ENCODE measurements at places on chromosomes 6 and 20.

DNA sequence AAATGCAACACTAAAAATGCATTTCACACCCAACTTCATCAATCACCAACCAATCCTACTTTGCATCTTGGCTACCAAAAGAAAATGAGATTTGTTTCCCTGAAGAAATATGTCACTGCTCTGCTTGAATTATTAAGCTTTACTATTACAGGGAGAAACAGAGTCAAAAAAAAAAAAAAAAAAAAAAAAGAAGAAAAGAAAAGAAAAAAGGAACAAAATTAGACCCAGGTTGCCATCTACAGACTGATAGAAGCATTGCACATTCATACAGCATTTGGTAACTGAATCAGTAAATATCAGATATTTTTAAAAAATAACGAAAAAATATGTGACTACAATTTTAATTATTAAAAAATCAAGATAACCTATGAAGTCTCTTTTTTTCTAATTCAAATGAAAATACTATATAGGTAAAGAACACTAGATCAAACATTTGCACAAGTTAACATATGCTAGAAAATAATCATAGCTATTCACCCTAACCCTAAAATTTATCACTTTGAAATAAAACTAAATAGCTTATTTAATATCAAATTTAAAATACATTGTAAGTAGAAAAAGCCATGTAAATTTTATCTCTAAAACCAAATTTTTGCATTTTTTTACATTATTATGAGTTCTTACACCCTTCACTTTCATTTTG, 83.3 kb downstream of the DCDC2 start:
- DNase-seq = peak; percentile 7

DNA sequence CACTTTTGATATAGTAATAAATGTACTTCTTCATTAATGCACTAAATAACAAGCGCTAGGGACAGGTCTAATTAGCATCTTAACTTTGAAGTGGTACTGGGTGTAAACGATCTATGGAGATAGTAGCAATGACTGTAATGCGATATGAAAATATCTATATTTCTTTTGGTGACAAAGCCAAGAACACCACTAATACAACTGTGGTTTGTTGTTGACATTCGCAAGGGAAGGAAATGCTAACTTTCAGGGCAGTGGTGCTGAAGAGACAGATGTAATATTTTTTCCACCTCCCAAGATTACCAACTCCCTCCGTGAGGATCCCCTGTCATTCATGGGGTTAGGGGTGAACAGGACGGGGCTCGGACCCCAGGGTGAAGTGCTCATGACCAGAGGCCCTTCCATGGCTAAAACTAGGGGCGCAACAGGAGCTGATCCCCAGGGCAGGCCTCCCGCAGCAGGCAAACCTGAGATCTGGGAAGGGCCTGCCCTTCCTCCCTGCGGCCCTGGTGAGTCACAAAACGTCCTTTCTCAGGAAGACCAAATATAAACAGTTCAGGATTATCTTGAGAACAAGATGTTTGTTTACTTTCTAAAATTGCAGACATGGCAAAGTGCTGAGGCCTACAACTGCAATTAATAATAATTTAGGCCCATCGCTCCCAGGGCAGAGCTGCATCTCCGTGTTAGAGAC, 65.0 kb upstream of the TOX2 start:
- DNase-seq = no peak

GRCh38 chr6:130967502-130968445, 95.3 kb downstream of the EPB41L2 start:
- DNase-seq = no peak

GRCh38 chr6:7073082-7073820, 34.5 kb upstream of the RREB1 start:
- DNase-seq = no peak

GRCh38 chr6:149855040-149855654, 9.0 kb downstream of the LRP11 start:
- DNase-seq = no peak

GRCh38 chr6:24761193-24761835, 13.4 kb upstream of the GMNN start:
- no peak for DNase-seq

- DNase-seq = no peak
These were observed 72.4 kb upstream of the TBC1D7 start for GRCh38 chr6:13400772-13401171.

GRCh38 chr6:111759331-111759835, 113.9 kb downstream of the FYN start:
- no peak for DNase-seq

DNA sequence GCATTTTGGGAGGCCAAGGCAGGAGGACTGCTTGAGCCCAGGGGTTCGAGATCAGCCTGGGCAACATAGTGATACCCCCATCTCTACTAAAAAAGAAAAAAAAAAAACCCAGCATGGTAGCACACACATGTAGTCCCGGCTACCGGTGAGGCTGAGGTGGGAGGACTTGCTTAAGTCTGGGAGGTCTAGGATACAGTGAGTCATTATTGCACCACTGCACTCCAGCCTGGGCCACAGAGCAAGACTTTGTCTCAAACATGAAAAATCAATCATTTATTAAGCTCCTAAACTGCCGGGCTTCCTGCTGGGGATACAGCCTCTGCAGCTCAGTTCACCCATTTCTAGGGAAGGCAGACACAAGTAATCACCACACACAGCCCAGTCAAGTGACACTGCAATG, 7.3 kb upstream of the USP45 start:
- no peak for DNase-seq

- no peak for DNase-seq
These were observed 45.1 kb downstream of the PTPRA start for GRCh38 chr20:2918096-2919049.

- DNase-seq = no peak
These were observed 26.1 kb upstream of the FANCE start for GRCh38 chr6:35426074-35426473.

- no peak for DNase-seq
These were observed 8.0 kb downstream of the EIF2S2 start for GRCh38 chr20:34104059-34104458.

- DNase-seq = no peak
These were observed 529.1 kb upstream of the CITED2 start for GRCh38 chr6:139903411-139904157.

DNA sequence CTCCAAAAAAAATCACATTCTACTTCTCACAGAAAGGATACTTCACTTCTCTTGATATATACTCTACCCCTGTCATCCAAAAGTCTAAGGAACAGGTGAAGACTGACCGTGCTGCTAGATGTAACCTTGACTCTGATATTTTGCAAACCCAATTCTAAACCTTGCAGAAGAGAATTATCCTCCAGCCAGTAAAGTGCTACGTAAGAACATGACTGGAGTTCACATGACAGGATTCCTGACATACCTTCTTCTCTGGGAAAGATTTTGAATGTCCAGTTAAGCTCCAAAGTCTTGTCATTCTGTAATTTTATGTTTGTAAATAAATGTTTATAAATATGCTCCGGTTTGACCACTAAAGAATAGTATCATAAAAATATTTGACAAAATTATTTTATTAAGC, 35.8 kb downstream of the BTBD9 start:
- no peak for DNase-seq

GRCh38 chr6:160131636-160132296, 10.2 kb downstream of the SLC22A1 start:
- DNase-seq = no peak

GRCh38 chr6:75947935-75948334, 124.5 kb downstream of the IMPG1 start:
- no peak for DNase-seq

DNA sequence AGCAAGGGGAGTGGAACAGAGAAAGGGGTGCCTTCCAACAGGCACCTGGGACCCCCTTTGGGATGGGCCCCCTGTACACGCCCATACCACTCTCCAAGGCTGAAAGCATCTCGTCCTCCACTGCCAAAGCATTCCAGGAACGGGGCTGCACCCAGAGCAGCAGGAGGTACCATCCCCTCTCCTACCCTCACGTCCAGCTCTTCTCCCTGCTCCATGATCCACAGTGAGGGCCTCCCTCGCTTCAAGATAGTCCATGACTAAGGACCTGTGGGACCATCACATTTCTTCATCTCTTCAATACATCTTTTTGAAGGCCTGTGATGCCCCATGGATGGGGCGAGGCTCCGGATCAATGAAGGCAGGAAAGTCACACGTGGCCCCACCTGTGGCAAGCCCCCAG, 209.9 kb downstream of the ANKRD60 start:
- no peak for DNase-seq

- DNase-seq = no peak
These were observed 404.1 kb upstream of the PLCB4 start for GRCh38 chr20:8664778-8665177.

DNA sequence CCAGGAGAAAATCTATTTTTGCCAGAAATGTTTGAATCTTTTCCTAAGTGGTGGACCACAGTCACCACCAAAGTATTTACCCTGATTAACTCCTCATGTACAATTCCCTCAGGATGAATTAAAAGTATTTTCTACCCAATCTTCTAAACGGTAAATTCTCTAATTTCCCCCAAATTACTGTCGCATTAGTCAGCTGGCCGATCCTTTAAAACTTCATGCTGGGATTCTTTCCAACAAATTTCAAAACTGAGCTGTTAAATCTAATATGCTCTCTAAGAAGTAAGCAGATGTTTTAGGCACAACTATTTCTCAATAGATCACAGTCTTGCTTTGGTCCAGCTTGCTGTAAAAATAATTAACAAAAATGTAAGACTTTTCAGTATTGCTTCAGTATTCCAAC, 447.2 kb downstream of the FRK start:
- DNase-seq = no peak

GRCh38 chr20:60467078-60467477, 508.9 kb downstream of the CDH26 start:
- DNase-seq = no peak

- DNase-seq = no peak
These were observed 86.8 kb downstream of the ZFP64 start for GRCh38 chr20:52104546-52105441.

DNA sequence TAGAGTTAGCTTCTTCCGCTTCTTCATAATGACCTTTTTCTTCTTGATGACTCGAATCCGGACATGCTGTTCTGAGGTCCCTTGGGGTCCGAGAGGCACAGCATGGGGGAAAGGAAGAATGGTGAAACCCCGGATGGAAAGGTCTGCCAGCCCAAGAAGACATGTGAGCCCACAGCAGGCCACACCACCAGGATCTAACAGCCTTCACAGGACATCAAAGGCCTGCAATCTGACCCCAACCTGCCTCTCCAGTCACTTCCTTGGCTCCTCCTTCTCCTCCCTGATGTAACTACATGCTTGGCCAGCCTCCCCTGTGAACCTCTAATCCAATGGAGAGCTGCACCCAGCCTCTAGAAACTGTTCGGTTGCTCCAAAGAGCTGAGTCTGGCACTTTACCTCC, 1.6 kb downstream of the CPXM1 start:
- no peak for DNase-seq

DNA sequence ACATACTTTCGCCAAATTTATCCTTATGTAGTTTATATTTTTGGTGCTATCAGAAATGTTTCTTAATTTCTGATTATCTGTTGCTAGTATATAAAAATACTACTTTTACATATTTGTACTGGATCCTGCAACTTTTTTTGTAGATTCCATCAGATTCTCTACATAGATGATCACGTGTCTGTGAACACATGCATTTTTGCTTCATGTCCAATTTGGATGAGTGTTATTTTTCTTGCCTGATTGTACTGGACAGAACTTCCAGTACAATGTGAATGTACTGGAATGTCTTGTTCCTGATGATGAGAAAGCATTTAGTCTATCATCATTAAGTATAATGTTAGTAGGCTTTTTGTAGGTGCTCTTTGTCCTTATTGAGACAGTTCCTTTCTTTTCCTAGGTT, 25.0 kb upstream of the SSR1 start:
- DNase-seq = no peak

DNA sequence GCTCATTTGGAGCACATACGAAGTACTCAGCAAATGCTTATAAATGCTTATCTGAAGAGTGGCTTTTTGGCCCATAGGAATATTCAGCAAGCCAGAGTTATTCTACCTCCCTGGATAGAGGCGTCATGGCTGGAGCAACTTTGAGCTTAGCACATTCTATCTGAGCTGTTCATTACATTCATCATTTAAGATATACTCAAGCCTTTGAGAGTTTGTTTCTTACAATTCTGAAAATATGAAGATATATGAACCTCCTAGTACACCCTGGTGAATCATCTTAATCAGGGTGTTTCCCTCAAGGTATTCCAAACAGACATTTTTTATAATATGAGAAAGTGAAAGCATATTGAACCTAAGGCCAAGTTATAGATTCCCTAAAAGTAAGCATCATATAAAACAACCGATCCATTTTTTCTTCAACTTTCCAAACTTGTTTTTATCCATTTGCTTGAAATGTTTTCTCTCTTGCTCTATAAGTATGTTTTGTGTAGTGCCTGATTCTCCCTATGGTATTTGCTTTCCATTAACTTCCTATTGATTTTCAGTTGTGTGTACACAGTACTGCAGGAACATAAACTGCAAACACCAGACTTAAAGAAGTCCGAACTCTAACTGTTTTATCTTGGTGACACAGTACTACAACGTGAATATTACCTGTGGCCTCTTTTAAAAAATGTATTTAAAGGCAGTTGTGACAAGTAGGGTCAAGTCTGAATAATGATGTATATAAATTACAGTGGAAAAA, 139.7 kb upstream of the PTPRK start:
- no peak for DNase-seq

GRCh38 chr6:127367023-127367375, 23.6 kb upstream of the ECHDC1 start:
- no peak for DNase-seq

DNA sequence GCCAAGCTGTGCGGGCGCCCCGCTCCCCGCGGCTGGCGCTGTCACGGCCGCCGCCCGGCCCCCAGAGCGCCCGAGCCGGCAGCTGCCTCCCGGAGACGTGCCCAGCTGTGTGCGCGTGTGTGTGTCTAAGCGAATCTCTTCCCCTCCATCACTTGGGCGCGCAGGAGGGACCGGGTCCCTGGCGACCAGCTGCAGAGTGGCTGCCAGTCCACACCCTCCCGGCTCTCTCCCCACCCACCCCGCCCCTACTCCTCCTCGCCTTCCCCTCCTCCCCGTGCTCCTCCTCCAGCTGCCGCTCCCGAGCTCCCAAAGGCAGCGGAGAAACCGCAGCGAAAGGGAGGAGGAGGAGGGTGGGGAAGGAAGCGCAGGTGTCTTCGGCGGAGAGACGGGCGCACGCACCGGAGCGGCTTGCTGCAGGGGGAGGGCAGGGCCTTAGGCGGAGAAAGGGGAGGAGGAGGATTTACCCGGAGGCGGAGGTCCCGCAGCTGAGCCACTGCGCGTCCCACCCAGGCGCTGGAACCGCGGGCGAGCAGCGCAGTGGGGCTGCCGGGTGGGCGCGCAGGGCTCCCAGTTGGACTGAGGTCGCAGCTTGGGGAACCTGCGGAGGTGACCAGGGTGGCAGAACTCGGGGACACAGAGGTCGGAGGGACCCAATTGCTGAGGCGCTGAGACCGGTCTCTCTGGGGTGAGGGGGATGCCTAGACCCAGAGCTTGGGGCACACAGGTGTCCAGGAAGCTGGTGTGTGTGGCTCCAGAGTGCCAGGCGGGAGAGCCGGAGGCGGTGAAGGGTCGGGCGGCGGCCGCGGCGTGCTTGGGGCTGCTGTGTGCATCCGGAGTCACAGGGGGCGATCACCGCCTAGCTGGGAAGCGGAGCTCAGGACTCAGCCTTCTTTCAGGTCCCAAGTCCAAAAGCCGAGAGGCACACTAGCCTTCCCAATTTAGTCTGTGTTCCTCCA, at the start of gene HS3ST5:
TSS of gene HS3ST5 (minus strand) at position 198 of the 956 bp plus-strand sequence. CDS start 280,178 bp downstream, outside the sequence.
- no peak for DNase-seq

GRCh38 chr6:136745300-136745699, 47.0 kb downstream of the MAP3K5 start:
- DNase-seq = no peak

GRCh38 chr6:137724495-137725211, 142.4 kb upstream of the TNFAIP3 start:
- DNase-seq = no peak

Data from natural killer cell (primary cell).